Fibroblast of skin of right quadriceps (primary cell): ENCODE measurements at places on chromosomes 6 and 20.

GRCh38 chr6:130670142-130670541 is 157.1 kb upstream of the SMLR1 start:
- peak; percentile 24 for DNase-seq

GRCh38 chr6:90100059-90100665 is 196.5 kb downstream of the BACH2 start:
- DNase-seq, result peak; percentile 35

DNA sequence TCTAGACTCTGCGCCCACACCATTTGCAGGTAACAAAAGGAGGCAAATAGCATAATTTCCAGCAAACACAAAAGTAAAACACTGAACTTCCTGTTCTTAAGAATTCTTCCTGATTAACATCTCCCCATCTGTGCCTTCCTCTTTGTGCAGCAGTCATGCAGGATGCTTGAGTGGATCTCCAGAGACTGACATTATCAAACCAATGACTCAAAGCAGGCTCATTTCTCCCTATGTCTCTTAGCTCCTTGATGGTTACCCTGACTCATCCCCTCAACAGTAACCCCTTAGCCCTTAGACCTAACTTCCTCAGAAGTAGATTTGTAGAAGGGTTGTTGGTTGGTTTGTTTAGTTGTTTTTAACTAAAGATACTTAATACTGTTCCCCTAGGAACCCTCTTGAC is 137.0 kb upstream of the RIN2 start:
- peak; percentile 12 for DNase-seq

DNA sequence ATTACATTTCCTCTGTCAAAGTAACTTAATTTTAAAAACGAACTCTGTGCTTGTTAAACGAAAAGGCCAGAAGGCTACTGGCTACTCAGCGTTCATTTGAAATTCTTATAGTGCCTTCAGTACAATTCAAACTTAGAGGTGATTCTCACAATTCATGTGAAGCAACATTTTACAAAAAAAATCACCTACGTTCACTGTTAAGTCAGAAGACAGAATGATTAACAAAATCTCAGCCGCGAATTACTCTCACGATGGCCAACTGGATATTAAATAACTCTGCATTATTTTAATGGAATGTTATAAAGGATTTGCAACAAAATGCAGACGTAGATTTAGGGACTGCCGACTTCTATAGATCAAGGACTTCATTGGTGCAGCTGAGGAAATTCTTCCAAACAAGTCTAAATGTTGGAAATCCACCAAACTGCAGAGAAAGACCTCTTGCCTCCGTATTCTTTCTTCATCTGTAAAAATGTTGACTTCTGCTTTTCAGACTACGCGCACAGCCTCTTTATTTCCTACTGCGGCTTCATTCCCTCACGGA is 1.6 kb upstream of the QKI start:
- no peak for DNase-seq

DNA sequence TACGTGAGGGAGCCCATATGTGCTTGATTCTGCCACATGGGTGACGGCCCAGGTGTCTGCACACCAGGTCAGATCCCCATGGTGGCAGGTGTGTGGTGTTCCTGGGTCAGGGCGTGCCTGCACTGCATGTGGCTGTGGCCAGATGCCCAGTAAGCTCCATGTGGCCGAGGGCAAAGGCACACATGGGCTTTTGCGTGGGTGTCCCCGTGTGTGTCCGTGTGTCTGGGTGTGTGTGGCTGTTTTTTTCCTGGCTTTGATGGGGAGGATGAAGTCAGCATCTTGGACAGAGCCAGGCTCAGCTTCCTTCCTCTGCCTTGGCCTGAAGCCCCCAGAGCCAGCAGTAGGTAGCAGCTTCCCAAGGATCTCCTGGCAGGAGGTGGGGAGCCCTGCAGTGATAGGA is 1.5 kb upstream of the TNXB start:
- DNase-seq, result no peak

DNA sequence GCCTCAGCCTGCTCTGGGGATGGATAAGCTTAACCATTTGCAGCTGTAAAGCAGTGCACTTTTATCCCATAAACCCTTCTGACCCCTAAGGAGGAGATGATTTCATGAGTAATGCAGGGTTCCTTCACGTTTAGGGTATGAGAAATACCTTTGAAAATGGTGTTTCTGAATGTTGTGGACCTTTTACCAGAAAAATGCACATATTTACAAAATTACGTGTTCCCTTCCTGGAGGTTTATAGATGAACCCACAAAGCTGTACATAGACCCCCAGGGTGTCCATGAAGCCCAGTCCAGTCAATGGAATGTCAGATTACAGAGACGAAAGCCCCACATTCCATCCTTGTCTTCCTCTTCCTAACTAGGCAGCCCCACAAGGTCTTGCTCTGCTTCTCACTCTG is 78.6 kb upstream of the INSM1 start:
- no peak for DNase-seq

DNA sequence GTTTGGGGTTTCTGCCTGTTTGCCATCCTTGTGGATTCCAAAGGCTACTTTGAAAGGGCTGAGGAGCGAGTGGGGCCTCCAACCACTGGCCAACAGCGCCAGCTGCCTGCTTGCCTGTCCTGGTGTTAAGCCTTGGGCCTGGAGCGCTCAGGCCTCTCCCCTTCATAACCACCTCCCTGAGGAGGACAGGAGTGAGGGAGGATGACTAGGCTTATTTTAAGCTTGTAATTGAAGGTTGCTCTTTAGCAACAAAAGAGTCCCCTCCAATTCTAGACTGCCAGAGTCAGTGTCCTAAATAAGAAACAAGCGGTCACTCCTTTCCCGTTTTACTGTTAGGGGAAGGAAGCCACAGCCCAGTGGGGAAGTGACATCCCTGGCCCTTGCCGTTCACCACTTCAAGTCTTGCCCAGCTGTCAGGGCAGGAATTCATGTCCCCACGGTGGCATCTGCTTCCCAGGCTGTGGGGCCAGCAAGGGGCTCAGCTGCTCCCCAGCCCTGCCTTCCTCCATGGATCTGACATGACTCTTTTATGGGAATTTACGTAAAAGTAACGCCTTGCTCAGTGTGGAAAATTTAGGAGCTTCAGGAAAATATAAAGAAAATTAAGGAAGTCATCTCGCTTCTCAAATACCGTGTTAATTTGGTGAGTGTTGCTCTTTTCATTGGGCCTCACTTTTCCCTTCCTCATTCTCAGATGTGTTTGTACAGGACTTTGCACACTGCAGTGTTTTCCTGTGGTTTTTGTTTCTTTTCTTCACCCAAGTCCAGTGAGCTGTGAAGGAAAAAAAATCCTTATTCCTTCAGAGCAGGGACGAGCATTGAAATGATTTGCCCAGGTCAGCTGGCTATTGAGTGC is 57.8 kb downstream of the SSR1 start:
- DNase-seq, result no peak

DNA sequence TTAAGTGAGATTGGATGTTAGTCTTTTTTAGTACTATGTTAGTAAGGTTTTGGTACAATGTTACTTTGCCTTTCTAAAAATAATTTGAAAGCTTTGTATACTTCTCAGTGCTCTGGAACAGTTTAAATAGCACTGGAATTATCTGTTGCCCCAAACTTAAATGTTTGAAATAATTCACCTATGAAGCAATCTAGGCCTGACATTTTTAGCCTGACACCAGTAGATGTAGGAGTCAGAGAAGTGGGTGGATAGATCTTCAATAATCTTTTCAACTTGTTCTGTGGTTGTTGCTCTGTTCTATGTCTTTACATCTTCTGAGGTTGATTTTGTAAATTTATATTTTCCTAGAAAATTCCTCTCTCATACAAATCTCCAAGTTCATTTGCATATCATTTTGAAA is 103.1 kb upstream of the ADGRF1 start:
- DNase-seq, result no peak

DNA sequence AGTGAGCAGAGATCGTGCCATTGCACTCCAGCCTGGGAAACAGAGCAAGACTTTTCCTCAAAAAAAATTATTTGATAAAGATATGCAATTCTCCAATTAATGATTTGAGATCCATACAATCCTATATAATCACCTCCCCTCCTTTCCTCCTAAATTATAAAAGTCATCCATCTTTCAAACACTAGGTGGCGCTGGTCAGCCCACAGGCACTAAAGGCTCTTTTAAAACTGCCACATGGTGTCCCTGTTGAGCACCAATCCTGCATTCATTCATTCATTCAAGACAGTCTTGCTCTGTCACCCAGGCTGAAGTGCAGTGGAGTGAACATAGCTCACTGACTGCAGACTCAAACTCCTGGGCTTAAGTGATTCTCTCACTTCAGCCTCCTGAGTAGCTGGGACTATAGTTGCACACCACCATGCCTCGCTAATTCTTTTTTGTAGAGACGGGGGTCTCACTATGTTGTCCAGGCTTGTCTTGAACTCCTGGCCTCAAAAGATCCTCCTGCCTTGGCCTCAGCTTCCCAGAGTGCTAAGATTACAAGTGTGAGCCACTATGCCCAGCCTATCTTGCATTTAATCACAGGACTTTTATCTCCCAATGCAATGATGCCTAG is 58.7 kb upstream of the SLC2A12 start:
- peak; percentile 43 for DNase-seq

DNA sequence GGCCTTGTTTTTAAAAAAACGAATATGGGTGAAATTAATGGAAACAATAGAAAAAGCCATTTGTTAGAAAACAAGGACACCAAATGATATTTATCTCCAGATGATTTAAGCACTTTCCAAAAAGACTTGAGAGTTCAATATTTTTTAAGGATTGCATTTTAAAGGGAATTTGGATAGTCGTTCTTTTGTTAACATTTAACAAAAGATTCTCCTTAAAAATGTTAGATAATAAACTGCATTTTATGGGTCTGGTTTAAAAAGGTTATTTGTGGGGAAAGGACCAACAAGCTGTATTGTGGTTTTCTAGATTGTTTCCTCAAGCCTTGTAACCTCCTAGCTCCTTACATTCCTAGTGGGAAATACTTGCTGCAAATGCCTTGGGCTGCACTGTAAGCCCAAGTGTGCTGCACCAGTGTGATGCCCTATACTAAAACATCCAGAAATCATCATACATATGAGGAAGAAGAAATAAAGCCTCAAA is 1.5 kb upstream of the PHIP start:
- DNase-seq, result peak; percentile 18

DNA sequence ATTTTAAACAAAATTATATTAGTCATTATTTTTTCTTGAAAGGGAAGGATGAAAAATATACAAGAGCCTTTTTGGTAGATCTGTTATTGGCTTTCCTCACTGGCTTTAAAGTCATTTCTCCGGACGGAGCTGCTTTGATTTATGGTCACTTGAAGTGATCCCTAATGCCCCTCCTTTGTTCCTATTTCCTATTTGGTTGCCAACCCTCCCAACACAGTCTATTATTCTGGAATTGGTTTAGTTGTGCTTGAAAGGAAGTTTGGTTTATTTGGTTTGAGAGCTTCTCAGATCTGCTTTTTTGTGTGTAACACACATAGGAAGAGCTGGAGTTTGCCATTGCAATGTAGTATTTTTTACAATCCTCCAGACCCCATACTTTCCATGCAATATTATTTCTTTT is 347.9 kb downstream of the RFPL4B start:
- no peak for DNase-seq

DNA sequence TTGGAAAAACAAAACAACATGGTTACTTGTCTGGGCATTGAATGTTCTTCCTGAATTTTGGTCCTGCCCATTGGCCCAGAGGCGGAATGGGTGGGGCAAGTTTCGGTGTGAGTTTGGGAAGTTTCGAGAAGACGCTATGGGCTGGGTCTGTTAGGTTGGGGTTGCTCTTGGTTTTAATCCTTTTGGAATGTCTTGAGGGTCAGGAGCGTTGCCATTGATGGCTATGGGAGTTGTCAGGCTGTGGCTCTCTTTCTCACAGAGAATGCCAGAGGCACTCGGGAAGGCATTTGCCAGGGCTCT is 135.0 kb downstream of the LRRC1 start:
- DNase-seq, result no peak

GRCh38 chr20:31739550-31739977 is 474 bp downstream of the TPX2 start:
- no peak for DNase-seq

- no peak for DNase-seq
Measured at GRCh38 chr20:50189681-50190250, 864 bp upstream of the CEBPB start.
